ENCODE measurements at places on chromosomes 13 and 19.

GRCh38 chr19:41352279-41352608 is 1.5 kb downstream of the TGFB1 start:
- no peak for DNase-seq

DNA sequence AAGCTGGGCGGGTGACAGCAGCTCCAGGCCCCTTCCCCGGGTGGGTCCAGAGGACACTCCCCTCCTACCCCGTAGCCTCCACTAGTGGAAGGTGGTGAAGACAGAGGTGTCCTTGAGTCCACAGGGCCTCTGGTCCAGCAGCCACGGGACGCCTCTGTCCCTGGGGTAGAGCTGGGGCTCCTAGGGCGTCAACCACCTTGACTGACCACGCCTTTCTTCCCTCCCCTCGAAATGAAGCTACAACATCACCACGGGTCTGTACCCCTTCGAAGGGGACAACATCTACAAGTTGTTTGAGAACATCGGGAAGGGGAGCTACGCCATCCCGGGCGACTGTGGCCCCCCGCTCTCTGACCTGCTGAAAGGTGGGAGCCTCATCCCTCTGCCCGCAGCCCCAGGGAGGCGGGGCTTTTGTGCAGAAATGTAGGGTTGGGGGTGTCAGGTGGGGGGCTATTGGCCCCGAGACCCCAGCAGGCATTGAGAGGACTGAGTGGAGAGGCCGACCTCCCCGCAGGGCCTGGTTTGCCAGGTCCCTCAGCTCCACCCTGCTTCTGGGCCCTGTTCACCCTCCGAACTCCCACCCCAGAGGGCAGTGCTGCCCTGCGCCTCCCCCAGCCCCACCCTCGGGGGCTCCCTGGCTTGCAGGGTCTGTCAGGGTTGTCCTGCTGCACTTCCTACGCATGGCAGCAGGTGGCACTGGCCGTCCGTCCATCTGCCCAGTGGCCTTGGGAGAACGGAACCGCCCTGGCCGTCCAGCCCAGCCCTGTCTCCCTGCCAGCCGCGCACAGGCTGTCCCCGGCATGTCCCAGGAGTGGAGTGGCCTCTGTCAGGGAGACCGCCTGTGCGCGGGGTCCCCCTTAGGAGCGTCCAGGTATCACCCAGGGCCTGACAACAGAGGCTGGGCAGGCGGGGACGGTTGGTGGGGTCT is 15.7 kb downstream of the STK11 start:
- no peak for DNase-seq

DNA sequence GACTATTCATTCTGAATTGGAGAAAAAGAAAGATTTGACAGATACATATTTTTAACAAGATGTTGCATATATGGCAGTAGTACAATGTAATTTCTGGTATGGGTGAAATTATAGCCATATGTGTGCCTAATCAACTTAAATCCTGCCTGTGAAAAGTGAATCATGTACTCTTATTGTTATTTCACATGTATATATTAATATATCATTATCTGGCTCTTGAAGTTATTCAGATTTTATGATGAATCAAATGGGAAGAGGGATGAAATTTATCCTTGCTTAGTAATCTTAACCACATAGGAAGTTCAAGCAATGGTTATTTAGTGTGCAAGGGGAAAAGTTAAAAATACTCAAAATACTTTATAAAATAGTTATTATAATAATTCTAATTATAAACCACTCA is 80.5 kb downstream of the GPC6 start:
- DNase-seq = no peak

- no peak for DNase-seq
Observed at GRCh38 chr13:49112782-49113525, 107.2 kb upstream of the MLNR start.

GRCh38 chr19:4326837-4327251 is 11.8 kb downstream of the STAP2 start:
- DNase-seq = peak; percentile 72

GRCh38 chr13:37118016-37118415 is 12.6 kb upstream of the CSNK1A1L start:
- peak; percentile 4 for DNase-seq

- DNase-seq = peak; percentile 51
Observed at GRCh38 chr13:43266936-43267615, 243.7 kb downstream of the DNAJC15 start.

GRCh38 chr19:27660428-27660827 is 1552.5 kb downstream of the UQCRFS1 start:
- no peak for DNase-seq

DNA sequence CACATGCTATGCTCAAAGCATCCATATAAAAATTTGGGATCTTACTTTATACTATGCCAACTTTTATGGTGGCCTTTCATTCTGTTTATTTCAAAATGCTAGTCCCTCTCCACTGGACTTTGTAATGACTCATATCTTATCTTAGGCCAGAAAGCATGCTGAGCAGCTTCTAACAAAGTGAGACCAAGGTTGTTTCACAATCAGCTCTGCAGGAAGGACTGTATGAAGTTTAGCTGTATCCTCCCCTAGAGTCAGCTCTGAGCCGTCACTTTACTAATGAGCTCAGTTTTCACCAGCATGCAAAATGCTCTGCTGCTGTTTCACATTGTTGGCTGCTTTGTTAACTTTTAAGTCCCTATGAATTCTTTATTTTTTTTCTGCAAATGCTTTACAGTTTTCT is 1608.8 kb downstream of the OLFM4 start:
- DNase-seq = peak; percentile 23

DNA sequence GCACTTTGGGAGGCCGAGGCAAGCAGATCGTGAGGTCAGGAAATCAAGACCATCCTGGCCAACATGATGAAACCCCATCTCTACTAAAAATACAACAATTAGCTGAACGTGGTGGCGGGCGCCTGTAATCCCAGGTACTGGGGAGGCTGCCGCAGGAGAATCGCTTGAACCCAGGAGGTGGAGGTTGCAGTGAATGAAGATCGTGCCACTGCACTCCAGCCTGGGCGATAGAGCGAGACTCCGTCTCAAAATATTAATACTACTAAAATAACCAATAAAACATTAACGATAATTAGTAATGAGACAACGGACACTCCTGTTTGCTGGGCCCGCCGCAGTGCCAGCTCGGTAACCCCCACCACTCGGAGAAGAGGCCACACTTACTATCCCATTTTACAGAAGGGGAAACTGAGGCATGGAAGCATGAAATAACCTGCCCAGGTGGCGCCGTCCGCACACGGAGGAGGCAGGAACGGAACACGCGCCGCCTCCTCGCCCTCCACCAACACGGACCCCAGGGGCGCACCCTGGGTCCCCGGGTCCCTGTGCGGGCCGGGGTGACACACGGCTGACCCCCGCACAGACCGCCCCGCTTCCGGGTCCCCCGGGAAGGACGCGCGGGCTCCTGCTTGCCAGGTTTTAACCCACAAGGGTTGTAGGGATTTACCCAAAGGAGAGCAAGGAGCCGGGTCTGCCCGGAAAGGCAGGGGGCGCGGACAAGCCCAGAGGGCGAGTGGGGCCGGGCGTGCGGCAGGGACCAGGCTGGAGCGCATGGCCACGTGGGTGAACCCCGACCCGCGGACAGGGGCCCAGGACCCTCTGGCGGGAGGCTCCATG is 1.6 kb downstream of the R3HDM4 start:
- no peak for DNase-seq

GRCh38 chr19:6392221-6393073 is 517 bp downstream of the GTF2F1 start:
- DNase-seq = no peak

DNA sequence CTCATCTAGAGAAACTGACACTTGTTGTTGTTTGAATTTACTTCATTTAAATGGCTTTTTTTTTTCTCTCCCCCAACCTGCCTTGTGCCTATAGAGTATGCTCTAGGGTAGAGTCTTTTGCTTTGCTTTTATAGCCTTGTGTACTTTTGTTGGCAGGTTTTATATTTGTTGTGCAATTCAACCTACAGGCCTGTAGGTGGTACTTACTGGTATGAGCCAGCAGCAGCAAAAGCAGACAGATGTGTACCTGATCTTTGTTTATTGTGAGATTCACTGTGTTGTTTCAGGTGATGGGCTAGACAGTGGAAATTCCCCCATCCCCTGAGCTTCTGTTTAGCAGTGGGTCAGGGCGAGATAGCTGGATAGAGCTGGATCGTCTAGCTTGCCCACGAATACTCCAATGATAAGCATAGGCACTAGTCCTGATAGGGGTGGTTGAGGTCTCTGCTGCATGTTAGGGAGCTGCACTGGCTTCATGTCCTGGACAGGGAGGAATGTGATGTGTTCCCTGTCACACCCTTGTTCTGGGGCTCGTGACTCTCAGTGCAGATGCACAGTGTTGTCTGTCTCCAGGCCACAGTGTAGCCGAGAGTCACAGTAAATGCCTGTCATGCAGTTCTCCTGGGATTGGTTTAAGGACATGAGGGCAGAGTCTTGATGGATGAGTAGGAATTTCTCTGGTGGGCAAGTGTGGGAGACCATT is 21.3 kb downstream of the DNAJC3 start:
- DNase-seq = peak; percentile 31

DNA sequence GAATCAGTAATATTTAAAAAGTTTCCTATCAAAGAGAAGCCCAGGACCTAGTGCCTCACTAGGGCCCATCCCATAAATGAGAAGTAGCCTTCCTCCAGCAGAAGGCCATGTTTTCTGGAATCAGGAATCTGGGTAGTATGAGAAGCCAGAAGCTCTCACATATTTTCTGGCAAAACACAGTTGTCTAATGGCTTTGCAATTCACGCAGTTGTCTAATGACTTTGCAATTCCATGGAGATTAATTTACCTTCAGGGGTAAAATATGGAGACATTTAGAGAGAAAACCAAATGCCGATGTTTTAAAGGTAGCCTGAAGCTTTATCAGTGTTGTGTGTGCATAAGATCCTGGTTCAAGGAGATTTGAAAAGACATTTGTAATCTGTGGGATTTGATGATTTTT is 29.8 kb upstream of the SIAH3 start:
- no peak for DNase-seq

DNA sequence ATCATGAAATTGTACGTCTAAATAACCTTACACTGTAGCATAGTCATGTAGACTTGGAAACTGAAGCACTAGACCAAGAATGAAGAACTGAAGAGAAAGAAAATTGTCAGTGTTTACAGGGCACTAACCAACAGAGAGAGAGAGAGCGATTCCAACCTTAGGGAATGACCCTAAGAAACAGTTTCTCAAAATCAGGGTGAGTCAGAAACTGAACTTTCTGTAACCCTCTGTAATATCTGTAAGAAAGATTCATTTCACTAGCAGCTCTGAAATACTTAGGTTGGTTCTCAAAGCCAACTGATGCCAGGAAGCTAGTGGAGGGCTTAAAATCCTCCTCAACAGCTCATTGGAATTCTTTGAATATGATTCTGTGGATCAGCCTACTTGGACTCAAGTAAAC is 936.9 kb downstream of the EFNB2 start:
- DNase-seq = no peak

- DNase-seq = no peak
Observed at GRCh38 chr13:59660582-59660981, 503.1 kb downstream of the DIAPH3 start.

DNA sequence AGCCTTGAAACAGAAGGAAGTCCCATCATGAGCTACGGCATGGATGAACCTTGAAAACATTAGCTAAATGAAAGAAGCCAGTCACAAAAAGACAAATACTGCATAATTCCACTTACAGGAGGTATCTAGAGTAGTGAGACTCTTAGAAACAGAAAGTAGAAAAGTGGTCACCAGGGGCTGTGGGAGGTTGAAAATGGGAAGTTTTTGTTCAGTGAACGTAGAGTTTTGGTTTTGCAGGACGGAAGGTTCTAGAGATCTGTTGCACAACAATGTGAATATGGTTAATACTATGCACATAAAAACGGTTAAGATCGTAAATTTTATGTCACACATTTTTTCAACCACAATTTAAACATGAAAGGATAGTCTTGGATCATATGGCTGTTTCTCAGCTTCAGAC is 11.9 kb upstream of the SLC10A2 start:
- no peak for DNase-seq

- no peak for DNase-seq
Observed at GRCh38 chr13:43489233-43489632, 297.5 kb downstream of the ENOX1 start.

DNA sequence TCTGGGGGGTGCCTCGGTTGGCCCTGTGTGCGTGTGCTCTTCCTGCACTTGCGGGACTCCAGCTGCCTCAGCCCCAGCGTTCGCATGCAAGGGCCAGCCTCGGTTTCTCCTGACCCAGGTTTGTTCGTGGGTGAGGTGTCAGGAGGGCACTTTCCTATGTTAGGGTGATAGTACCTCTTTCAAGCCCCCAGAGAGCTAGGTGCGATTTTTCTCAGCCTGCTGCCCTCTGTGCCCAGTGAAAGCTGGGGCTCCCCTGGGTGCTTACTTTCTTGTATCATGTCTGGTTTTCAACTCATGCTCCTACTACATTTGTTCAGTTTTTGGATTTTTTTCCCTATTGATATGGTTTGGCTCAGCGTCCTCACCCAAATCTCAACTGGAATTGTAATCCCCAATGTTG is 289.2 kb downstream of the TEX29 start:
- DNase-seq = no peak

DNA sequence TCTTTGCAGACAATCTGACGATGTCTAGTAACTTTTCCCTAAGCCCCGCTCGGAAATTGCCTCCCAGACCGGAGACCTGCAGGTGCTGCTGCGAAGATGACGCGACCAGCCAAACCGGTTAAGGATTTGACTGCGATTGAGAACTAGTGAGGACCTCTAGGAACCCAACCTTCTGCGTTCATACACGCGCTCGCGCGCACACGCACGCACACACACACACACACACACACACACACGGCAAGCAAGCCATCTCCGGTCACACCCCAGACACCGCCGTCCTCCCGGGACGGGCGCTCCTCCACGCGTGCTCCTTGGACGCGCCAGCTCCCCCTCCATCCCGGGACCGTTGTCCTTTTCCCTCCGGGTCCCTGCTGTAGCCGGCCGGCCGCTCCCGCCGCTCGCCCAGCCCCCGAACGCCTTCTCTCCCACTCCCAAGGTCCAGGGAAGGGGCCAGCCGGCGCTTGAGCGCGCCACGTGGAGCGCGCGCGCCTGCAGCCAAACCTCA is 1.2 kb downstream of the TBC1D4 start:
- DNase-seq = peak; percentile 80

DNA sequence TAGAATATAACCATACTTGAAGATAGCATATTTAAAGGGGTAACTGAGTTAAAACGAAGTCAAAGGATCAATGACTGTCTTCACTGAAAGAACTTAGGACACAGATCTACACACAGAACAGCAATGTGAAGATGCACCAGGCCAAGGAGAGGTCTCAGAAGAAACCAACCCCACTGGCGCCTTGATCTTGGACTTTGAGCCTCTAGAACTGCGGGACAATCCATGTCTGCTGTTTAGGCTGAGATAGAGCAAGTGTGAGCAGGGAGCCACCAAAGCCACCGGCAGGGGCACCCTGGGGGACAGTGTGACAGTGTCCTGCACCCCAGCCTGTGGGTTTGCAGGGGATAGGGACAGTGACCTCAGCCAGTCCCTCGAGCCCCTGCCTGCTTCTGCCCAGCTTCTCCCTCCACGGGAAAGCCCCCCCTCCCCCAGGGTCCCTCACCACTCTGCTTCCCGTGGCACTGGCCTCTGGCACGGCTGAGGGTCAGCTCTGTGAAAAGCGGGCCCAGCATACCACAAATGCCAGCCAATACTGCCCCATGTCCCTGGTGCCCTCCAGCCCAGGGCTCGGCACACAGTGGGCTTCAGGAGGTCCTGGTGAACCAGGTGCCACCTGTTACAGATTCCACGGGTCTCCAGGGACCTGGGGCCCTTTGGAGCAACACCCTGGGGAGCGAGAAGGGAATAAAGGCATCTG is 40.8 kb downstream of the KLF2 start:
- no peak for DNase-seq

All from ELF-1 (cell line).